ENCODE measurements at places on chromosomes 2 and 18. TPM values are rescaled to one million over a fixed set of nuclear protein-coding genes. Genes with fewer than 3 reads are reported as not detected.

- no peak for DNase-seq
- no peak overlapping the region for H3K27ac ChIP-seq
- H3K4me1 ChIP-seq = no peaks in the 10 kb centered on the region
- H3K36me3 ChIP-seq = no peaks in the 10 kb centered on the region
- no peak overlapping the region for H3K4me3 ChIP-seq
Observed at GRCh38 chr18:68186039-68186438, 528.9 kb downstream of the TMX3 start.

The NR4A2 gene
- total RNA-seq = 21.9 TPM

GRCh38 chr2:45929674-45930395, 278.4 kb downstream of the PRKCE start:
- no peaks in the 10 kb centered on the region for H3K4me1 ChIP-seq
- H3K36me3 ChIP-seq = no peaks in the 10 kb centered on the region
- no peak overlapping the region for H3K4me3 ChIP-seq
- no peak overlapping the region for H3K27ac ChIP-seq
- H3K27me3 ChIP-seq = no peaks in the 10 kb centered on the region

- no peaks in the 10 kb centered on the region for H3K36me3 ChIP-seq
- no peak overlapping the region for H3K27ac ChIP-seq
- no peaks in the 10 kb centered on the region for H3K27me3 ChIP-seq
- H3K4me1 ChIP-seq = no peaks in the 10 kb centered on the region
- no peak overlapping the region for H3K4me3 ChIP-seq
- DNase-seq = no peak
Observed at GRCh38 chr18:43587538-43588153, 310.4 kb upstream of the SYT4 start.

DNA sequence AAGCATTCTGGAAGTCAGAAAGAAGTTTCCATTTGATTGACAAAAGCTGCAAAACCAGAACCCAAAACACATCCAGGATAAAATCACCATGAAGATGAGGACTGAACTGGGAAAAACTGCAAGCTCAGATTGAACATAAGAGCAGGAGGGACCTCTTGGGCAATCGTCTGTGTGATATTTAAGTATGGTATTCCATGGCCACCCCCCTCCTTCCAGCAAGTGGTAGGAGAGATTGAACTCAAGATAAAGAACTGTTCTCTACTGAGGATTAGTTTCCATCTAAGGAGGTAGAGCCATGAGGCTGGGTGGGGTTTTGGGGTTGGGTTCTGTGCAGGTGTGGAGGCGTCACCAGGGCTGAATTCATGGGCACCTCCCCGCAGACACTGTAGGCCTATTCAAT, 251.1 kb downstream of the NCKAP5 start:
- H3K4me3 ChIP-seq = no peak overlapping the region
- H3K27ac ChIP-seq = no peak overlapping the region
- no peak for DNase-seq
- H3K4me1 ChIP-seq = no peaks in the 10 kb centered on the region
- no peaks in the 10 kb centered on the region for H3K36me3 ChIP-seq

All from activated T-helper 1 cell treated with anti-CD3 and anti-CD28 coated beads, Interleukin-12 subunit alpha, Interleukin-12 subunit beta, Interleukin-2, Interleukin-4 antibody, amounts not matched to agents 30 ng/mL and 10 ng/mL and 1 ng/mL, durations not matched to agents 14 hours and 24 hours and 36 hours (primary cell).